NCI-H1092 (cell line): ENCODE measurements at places on chromosomes 12 and 14.

- no peak for DNase-seq
These were observed 30.4 kb upstream of the FBLN5 start for GRCh38 chr14:91977884-91978283.

DNA sequence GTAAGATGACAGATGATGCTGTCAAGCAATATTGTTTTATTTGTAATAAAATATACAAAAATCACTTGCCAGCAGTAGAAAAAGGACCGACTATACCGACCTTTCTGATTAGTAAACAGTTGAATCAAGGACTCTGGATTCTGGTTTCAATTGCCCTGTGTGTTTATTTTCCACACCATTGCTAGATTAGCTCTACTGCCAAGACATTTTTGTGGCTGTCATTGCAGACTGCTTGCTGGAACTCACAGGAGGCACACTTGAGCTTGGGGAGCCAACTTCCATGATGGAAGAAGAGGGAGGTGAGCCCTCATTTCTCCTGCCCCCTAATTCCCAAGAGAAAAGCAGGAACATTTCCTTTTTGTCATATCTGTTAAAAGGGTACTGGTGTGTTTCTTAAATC, 51.3 kb downstream of the MAPKAPK5 start:
- no peak for DNase-seq

DNA sequence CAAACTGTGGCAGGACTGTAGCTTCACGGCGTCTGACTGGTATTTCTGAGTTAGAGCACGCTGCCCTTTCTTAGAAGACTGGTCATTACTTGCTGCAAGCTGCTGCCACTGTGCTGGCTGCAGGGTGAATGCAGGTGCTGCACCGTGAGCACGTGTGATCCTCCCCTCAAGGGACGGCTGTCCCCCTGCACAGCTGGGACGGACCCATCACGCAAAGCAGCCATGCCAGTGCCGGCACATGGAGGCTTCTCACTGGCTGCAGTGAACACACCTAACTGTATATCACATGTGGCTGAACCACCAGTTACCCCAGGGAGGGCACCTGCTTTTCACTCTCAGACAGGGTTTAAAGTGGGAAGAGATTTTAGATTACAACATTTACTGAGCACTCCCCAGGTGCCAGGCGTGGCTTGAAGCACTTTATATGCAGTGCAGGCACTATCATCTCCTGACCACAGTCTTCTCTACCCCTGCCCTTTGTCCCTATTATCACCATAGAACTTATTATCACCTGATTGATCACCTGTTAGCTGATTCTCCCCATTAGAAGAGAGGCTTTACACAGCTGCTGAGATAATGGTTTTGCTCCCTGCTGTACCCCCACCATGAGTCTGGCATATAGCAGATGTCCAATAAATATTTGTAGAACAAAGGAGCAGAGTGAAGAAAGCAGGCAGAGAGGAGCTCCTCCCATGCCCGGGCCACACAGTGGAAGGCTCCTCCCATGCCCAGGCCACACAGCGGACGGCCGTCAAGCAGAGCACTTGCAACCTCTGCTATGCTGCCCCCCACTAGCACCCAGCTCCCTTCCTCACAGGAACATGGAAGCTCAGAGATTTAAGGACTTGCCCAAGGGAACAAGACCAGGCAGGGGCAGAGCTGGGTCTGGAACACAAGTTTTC, 25.9 kb downstream of the SLC25A47 start:
- no peak for DNase-seq

DNA sequence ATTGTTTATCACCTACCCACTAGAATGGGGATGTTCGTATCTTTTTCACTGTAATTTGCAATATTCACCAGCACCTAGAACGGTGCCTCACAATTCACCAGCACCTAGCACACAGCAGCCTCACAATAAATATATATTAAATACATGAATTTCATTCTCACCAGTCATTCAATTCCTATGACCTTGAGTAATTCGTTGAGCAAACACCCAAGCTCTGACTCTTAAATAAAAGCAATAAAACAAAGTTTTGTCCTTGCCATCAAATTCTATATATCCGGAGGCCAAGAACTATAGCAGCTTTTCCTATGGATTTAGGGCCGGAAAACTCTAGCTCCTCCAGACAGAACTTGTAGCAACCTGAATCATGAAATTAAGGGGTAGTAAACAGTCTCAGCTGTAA, 981 bp downstream of the VTI1B start:
- no peak for DNase-seq

- no peak for DNase-seq
These were observed 257.7 kb downstream of the BTG1 start for GRCh38 chr12:91887957-91888356.

- no peak for DNase-seq
These were observed 261.5 kb downstream of the SOX5 start for GRCh38 chr12:23687947-23688346.

DNA sequence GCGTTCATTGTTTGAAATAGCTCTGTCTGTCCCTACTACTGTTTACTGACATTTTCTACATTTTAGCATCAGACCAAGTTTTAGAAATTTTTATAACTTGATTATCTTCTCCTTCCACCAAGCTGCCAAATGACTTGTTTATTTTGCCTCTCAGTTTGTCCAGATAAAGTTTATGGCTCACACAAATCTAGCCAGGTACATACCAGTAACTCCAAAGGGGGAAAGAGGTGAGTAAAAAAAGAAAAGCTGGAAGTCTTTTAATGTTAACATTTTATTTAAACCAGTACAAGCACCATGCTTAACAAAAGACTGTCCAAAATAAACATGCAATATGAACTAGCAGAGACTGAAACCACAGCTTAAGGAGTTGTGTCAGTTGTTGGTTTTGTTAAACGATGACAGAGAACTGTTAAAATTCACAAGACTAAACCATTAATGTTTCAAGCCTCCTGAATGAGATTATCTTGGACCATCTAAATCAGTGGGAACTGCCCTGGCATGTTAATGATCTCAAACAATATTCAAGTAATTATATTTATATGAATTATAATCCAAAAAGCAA, 14.5 kb downstream of the GMFB start:
- DNase-seq = no peak

GRCh38 chr12:120936197-120936596, 32.0 kb upstream of the SPPL3 start:
- no peak for DNase-seq

- DNase-seq = no peak
These were observed 144.9 kb downstream of the SRGAP1 start for GRCh38 chr12:63989301-63989845.

DNA sequence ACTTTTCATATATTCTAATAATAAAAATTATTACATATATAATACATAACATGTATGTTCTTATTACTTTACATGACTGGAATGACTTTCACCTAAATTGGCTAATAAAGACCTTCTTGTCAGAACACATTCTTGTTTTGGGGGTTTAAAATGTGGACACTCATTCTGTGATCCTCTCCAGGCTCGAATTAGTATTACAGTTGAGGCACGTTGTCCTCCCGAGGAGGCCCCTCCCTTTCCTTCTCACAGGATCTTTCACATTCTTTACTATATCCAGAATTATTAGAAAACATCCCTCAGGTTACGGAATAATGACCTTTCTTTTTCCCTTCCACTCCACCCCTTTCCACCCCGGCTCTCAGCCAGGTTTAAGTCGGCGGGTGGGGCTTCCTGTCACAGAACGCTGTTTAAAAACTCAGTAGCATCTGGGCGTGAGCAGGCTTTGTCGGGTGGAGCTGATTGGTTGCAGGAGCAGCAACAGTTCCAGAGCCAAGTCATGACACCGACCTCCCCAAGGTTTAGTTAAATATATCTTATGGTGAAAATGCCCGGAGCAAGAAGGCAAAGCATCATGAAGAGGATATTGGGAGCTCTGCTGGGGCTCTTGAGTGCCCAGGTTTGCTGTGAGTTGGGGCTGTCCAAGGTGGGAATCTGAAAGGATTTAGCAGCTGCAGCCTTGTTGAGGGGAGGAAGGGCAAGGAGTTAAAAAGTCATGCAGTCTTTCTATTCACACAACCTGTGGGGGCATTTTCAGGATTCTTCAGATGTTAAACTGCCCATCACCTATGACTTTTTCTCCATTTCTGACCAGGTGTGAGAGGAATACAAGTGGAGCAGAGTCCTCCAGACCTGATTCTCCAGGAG, 396.7 kb upstream of the OR4E1 start:
- DNase-seq = no peak

DNA sequence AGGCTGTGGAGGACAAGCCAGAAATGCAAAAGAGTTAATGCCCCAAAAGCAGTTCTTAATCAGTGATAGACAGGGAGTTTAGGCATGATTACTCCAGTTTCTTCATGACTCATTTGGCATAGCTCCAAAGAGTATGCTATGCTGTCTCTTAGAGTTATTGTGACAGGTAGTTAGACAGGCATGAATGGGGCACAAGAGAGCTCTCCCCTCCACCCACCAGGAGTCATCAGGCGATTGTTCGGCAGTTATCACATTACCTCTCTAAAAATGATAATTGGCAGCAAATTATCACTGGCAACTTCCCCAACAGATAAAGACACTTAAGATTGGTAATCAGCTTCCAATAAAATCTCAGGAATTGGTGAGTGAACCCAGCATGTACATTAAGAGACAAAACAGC, 320.1 kb downstream of the DAD1 start:
- no peak for DNase-seq

DNA sequence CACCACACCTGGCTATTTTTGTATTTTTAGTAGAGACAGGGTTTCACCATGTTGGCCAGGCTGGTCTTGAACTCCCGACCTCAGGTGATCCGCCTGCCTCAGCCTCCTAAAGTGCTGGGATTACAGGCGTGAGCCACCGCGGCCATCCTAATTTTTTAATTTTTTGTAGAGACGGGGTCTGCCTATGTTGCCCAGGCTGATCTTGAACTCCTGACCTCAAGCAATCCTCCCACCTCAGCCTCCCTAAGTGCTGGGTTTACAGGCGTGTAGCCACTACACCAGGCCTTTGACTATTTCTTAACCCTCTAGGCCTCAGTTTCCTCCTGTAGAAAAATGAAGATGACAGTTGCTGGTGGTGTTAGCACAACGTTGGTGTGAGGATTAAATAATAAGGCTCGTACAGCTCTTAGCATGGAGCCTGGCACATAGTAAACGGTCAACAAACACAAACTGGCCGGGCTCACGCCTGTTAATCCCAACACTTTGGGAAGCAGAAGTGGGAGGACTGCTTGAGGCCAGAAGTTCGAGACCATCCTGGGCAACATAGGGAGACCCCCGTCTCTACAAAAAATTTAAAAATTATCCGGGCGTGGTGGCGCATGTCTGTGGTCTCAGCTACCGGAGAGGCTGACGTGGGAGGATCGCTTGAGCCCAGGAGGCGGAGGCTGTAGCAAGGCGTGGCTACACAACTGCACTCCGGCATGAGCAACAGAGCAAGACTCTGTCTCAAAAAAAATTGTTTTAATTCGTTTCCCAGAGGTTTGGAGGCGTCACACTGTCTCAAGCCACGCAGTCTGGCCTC, 979 bp downstream of the DDX54 start:
- DNase-seq = no peak

DNA sequence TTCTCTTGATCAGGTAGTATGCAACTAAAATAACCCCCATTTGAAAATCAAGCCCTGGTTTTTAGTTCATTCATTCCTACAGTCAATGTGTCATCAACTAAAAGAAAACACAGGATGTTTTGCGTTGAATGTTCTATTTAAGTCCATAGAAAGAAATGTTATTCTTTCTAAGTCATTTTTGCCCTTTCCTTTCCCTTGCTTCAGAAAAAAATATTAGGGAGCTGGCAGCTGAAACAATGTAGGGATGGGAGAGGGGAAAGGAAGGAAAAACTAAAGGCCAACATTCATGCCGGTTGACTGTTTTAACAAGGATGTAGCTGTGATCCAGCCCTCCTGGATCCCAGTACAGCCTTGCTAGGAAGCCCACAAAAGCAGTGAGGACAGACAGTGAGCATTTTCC, 155.1 kb downstream of the BTG1 start:
- DNase-seq = no peak

GRCh38 chr12:52666471-52666870, 13.7 kb downstream of the KRT1 start:
- DNase-seq = no peak

GRCh38 chr12:128789356-128789929, 34.3 kb downstream of the SLC15A4 start:
- DNase-seq = no peak

DNA sequence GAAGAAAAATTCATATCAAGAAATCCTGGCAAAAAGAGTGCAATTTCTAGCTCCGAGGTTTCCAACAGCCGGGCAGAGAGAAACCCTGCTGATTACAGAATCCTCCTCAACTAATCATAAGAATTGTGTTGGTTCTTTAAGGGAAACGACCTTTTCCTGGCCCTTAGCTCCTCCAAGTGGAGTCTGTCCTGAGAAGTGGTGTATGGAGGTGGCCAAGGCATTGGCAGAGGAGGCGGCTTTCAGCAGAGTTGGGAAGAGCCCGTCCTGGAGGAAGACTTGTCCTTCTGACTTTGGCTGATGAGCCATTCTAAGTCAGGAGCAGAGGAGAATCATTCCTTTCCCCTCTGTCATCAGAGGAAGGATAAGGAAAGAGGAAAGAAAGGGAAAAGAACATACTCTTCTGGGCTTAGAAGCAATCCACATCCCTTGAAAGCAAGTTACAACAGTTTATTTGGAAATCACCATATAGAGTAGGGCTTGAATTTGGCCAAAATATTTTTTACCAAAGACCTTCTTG, 46.5 kb upstream of the PTCSC3 start:
- DNase-seq = no peak

- DNase-seq = no peak
These were observed 11.9 kb downstream of the SRP54 start for GRCh38 chr14:34994668-34995067.

- no peak for DNase-seq
These were observed 129.0 kb downstream of the WIF1 start for GRCh38 chr12:64992116-64992515.

GRCh38 chr14:78152201-78153063, 17.7 kb upstream of the NRXN3 start:
- DNase-seq = peak; percentile 62

- no peak for DNase-seq
These were observed 14.3 kb downstream of the AGAP2 start for GRCh38 chr12:57724003-57724935.

DNA sequence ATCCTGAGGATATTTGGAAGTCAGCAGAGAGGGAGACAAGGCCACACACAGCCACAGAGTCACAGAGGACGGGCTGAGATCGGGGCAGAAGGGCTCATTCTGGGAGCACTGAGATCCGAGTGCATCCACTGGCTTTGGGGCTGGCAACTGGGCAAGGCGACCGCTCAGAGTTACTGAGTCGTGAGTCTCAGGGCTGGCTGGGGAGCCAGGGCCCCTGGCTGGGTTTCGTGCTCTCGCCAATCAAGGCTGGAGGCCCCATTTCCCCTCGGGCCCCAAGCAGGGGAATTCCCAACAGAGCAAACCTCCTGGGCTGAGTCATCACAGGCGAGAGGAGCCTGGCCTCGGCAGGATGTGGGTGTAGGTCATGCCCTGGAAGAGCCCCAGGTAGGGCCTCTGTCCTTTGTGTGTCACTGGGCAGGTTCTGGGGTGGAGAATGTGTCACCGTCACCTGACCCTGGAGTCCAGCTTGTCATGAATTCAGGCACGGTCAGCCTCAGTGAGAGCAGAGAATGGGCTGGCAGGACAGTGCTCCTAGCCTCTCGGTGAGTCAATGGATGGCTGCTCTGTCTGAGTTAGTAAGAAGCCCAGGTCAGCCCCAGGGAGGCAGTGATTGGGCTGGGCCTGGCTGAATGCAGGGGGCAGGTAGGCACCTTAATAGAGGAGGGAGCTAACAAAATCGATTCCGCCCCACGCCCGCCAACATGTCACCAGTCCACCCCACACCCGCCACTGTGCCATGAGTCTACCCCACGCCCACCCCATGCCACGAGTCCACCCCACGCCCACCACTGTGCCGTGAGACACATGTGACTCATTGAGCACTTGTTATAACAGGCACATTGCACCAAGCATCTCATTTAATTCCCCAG, 16.9 kb downstream of the ASB2 start:
- DNase-seq = no peak

GRCh38 chr12:132155771-132156572, 11.7 kb downstream of the NOC4L start:
- DNase-seq = no peak
